ENCODE measurements at places on chromosomes 5 and 9. TPM values are rescaled to one million over a fixed set of nuclear protein-coding genes. Genes with fewer than 3 reads are reported as not detected.

Gene WNT8A
- total RNA-seq, result not detected

Gene PROB1
- 2.5 TPM for total RNA-seq

Gene DEPDC1B
- total RNA-seq, result not detected

Gene CAMK2A
- 3.3 TPM for total RNA-seq

DNA sequence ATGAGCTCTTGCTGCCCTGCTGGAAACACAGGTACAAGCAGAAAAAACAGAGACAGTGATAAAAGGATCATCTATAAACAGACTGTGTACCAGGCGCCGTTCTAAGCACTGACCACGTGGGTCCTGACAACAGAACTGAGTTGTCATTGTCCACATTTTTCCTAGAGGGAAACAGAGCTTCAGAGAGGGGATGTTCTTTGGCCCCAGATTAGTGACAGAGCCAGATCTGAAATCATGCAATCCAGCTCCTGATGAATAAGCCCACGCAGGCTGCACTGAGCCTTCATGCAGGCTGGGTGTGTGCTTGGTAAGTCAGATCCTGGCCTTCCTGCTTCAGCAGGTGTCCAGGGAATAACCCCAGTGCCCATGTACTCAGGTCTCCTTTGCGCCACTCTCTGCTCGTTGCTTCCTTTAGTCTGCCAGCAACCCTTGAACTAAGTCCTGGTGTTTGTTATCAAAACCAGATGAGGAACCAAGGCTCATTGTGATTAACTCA is 22.8 kb upstream of the TCF7 start:
- DNase-seq, result no peak

- DNase-seq, result peak; percentile 70
Observed at GRCh38 chr9:23643656-23644258, 182.3 kb downstream of the ELAVL2 start.

DNA sequence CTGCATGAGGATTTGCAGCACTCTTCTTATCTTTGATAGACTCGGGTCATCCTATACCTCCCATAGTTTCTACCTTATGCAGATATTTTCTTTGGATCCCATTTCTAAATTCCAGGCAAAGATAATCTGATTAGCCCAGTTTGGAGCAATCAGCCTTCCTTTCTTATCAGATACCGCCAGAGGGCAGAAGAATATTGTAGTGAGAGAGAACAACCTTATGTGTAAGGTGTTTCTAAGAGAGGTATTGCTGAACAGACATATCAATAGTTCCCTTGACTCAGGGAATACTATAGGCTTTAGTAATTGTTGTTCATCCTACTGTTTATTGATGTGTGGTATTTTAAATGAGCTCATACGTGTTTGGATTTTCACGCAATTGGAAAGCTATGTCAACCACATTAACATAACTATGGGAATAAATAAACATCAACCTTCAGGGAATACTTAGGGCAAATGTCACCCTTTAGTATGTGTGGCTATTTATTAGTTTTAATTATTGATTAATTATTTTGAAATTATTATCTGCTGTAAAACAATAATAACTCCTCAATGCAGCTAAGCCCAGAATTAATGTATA is 1435.2 kb upstream of the CDH9 start:
- DNase-seq, result no peak

GRCh38 chr9:5549658-5550650 is 39.6 kb downstream of the PDCD1LG2 start:
- no peak for DNase-seq

- no peak for DNase-seq
Observed at GRCh38 chr9:35726931-35727330, 5.1 kb downstream of the TLN1 start.

DNA sequence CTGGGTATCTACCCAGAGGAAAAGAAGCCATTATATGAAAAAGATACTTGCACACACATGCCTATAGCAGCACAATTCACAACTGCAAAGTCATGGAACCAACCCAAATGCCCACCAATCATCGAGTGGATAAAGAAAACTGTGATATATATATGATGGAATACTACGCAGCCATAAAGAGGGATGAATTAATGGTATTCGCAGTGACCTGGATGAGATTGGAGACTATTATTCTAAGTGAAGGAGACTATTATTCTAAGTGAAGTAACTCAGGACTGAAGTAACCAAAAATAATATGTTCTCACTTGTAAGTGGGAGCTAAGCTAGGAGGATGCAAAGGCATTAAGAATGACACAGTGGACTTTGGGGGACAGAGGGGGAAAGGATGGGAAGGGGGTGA is 30.0 kb upstream of the GABBR2 start:
- no peak for DNase-seq

- no peak for DNase-seq
Observed at GRCh38 chr5:67355120-67355713, 158.6 kb upstream of the CD180 start.

DNA sequence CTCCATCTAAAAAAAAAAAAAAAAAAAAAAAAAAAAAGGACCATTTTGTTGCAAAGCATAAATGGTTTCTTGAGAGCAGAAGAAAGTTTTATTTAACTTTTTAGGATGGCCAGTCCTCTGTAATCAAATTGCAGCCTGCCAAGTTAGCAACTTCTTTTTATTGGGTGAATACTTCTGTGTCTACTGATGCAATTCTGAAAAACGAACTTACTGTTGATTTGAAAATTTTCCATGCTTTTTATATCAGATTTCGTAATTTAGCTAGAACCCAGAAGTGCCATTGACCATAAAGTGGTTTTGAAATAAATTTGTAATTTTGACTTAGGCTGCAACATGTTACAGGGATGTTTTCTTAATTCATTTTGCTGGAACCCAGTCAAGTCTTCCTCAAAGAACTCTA is 269.1 kb upstream of the ACTBL2 start:
- DNase-seq, result no peak

GRCh38 chr9:136004219-136004618 is 43.0 kb upstream of the UBAC1 start:
- no peak for DNase-seq

DNA sequence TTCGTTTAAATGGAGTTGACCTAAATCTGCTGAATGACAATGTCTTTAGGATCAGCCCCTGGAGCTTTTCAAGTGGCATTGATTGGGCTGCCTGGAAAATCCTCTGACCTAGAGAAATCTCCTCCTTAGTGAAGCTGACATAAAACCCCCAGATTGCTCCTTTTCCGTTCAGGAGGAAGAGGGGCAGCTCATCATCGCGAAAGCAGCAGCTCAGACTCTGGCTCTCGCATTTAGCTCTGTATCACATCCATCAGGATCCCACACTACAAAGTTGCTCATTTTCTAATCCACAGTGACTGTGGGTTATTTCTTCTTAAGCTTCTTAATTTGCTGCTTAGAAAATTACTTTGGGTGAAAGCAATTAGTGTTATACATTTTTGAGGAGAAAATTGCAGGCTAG is 373.7 kb downstream of the ENC1 start:
- DNase-seq, result no peak

DNA sequence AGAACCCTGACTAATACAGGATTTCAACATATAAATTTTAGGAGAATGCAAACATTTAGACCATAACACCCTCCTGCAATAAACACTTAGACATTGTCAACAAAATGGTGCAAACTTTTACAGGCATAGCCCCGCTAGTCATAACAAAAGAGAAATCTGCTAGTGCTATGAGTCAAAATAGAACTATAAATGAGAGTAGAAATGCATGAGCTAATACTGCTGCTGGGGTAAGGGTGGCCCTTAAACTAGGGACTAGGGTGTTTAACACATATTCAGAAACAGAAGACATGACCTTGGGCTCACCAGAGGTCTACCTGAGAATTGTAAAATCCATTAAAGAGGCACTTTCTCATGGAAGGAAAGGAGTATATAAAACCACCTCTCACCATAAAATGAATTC is 131.6 kb downstream of the TLR4 start:
- DNase-seq, result no peak
